Gastroesophageal sphincter (tissue), 4 donors: ENCODE measurements at places on chromosomes 4 and X. TPM values are rescaled to one million over a fixed set of nuclear protein-coding genes. Genes with fewer than 3 reads are reported as not detected.

GYG2 gene
- 4.8 TPM for total RNA-seq

DNA sequence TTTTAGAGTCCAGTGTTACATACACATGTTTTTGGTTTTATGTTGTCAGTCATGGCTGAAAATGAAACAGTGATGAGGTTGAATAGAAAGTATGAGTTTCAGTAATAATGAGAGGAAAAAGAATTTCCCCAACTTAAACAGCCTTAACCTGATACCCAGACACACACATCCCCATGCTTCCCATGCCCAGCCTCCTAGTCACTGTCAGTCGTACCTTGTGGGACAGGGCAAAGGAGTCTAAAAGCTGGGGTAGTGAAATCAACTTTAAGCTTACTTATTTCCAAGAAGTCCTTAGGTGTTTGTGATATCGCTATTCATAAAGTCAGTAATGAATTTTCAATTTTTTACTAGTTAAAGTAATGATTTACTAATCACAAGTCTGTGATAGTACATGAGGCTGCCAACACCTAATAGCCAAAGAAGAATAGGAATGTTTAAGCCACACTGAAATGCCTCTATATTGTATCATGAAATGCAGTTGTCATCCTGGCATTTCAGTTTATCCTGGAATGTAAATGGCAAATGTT is 24.3 kb upstream of the GPR34 start:
- ATAC-seq, result no peak

MAGEA4 gene
- not detected for total RNA-seq

HTN1 gene
- not detected for total RNA-seq

- ATAC-seq, result no peak
These were observed 54.4 kb upstream of the LCORL start for GRCh38 chr4:18075823-18076433.

GRCh38 chr4:1109898-1110506 is 3.4 kb downstream of the RNF212 start:
- ATAC-seq, result no peak

GRCh38 chr4:142846729-142847596 is 862 bp upstream of the INPP4B start:
- ATAC-seq, result peak; percentile 57

GRCh38 chrX:135581496-135581895 is 61.0 kb downstream of the INTS6L start:
- ATAC-seq, result no peak

POLA1 gene
- 12.1 TPM for total RNA-seq

DNA sequence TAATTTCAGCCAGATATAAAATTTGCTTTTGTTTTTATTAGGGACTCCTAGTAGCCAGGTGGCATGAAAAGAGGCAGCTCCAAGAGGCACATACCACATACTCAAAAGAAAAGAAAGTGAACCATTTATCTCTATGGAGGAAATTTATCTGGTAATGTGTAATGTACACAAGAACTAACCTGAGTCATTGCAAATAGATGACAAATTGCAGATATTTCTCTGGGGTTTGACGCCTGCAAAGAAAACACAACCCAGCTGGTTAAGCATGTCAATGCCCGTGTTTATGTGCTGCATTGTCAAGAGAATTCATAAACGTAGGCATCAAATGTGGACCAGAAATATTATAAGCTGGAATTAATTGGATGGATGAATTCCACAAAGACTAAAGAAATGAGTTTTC is 46.9 kb upstream of the PHKA2 start:
- ATAC-seq, result no peak

GRCh38 chr4:67201334-67201733 is 344.0 kb downstream of the CENPC start:
- ATAC-seq, result no peak

GRCh38 chr4:81652069-81652478 is 180.4 kb upstream of the RASGEF1B start:
- no peak for ATAC-seq
